ENCODE measurements at places on chromosomes 4 and X. TPM values are rescaled to one million over a fixed set of nuclear protein-coding genes. Genes with fewer than 3 reads are reported as not detected.

The CLCN4 gene
- 11.1 TPM for total RNA-seq

The CPXCR1 gene
- not detected for total RNA-seq

The ATP8A1 gene
- total RNA-seq: 9.3 TPM

The ZAR1 gene
- not detected for total RNA-seq

The RASL11B gene
- 23.3 TPM for total RNA-seq

The TMPRSS11E gene
- total RNA-seq: not detected

DNA sequence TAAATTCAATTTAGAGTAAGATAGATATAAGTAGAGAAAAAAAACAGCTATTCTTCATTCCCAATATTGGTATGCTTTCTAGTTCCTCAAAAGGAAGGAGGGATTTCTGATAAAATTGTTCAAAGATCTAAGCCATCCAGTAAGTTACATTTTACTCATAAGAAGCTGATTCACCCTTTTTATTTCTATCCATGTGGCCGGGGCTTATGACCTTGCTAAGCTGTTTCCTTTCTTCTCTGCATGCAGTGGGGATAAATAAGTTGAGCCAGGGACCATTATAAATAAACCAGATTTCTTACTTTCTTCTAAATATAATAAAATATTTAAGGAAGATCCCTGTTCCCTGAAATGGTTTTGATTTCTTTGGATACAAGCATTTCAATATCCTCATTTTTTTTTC is 502.3 kb downstream of the PDHA2 start:
- no peak overlapping the region for H3K27ac ChIP-seq
- no peaks in the 10 kb centered on the region for H3K36me3 ChIP-seq
- no peak for DNase-seq
- no peaks in the 10 kb centered on the region for H3K4me1 ChIP-seq
- no peaks in the 10 kb centered on the region for H3K27me3 ChIP-seq
- H3K4me3 ChIP-seq: no peak overlapping the region

DNA sequence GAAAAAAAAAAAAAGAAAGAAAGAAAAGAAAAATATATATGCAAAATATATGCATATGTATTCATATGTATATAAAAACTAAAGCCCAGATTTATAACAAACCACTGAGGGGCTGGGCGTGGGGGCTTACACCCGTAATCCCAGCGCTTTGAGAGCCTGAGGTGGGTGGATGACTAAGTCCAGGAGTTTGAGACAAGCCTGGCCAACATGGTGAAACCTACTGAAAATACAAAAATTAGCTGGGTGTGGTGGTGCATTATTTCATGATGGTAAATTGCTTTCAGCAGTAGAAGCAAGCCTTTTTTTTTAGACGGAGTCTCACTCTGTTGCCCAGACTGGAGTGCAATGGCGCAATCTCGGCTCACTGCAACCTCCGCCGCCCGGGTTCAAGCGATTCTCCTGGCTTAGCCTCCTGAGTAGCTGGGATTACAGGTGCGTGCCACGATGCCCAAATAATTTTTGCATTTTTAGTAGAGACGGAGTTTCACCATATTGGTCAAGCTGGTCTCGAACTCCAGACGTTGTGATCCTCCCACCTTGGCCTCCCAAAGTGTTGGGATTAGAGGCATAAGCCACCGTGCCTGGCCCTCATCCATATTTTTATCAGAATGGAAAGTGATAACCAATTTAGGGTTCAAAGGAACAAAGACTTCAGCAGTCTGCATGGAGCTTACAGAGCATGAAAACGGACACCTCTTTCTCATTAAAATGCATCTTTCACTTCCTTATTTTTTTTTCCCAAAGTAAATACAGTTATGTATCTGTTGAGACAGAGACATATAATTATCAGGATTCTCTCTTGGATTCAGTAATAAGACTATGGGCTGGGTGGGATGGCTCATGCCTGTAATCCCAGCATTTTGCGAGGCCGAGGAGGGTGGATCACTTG is 27.7 kb upstream of the MOB1B start:
- H3K27me3 ChIP-seq: no peaks in the 10 kb centered on the region
- H3K4me3 ChIP-seq: no peak overlapping the region
- DNase-seq: no peak
- no peak overlapping the region for H3K27ac ChIP-seq

- no peaks in the 10 kb centered on the region for H3K36me3 ChIP-seq
- no peaks in the 10 kb centered on the region for H3K27me3 ChIP-seq
- no peak for DNase-seq
- no peak overlapping the region for H3K27ac ChIP-seq
Observed at GRCh38 chrX:152601848-152602616, 35.7 kb upstream of the GABRQ start.

- H3K4me3 ChIP-seq: no peak overlapping the region
- H3K27ac ChIP-seq: no peak overlapping the region
- no peak for DNase-seq
Observed at GRCh38 chrX:15525664-15526416, 25.2 kb downstream of the BMX start.

- H3K27ac ChIP-seq: no peak overlapping the region
- H3K4me1 ChIP-seq: no peaks in the 10 kb centered on the region
- no peak for DNase-seq
- H3K4me3 ChIP-seq: no peak overlapping the region
- H3K27me3 ChIP-seq: no peaks in the 10 kb centered on the region
Observed at GRCh38 chr4:26874110-26874509, 13.5 kb downstream of the STIM2 start.

DNA sequence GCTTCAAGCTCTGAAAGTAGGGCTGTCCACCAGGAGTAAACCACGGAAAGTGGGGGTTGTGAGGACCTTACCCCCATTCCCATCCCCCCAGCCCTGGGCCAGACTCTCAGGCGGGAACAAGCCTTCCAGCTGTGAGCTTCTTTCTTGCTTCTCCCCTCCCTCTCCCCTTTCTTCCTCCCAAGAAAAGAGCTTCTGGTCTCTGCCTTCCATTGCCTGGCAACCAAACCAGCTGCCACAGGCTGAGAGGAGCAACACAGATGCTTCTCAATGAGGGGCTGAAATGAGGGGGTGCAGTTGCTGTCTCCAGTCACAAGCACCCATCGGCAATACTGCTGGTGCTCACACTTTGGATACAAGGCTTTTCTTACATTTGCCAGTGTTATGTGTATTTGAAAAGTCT is 72.5 kb downstream of the SLC16A2 start:
- no peak overlapping the region for H3K27ac ChIP-seq
- no peak overlapping the region for H3K4me3 ChIP-seq
- H3K27me3 ChIP-seq: no peaks in the 10 kb centered on the region
- H3K36me3 ChIP-seq: no peaks in the 10 kb centered on the region
- no peaks in the 10 kb centered on the region for H3K4me1 ChIP-seq
- DNase-seq: no peak

DNA sequence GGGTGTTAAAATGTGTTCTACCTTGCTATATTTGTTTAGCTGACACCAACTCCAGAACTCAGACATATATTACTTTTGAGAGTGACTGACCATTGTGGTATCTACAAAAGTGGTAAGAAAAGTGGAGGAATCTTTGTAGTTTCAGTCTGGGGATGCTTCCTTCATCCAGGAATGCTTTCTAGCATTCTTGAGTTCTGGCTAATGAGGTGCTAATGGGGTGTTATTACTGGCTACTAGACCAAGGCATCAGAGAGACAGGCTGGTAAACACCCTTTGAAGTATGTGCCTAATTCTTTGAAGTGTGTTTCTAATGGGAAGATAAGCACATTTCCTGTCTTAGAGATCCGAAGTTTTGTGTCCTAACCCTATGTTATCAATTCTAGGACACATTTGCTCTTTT is 310.4 kb downstream of the SPRY1 start:
- H3K27ac ChIP-seq: no peak overlapping the region
- H3K4me1 ChIP-seq: 0 out of 2 replicates have a peak, but pooled peaks cover 5% of the 10 kb centered on the region
- H3K4me3 ChIP-seq: no peak overlapping the region
- no peaks in the 10 kb centered on the region for H3K27me3 ChIP-seq
- DNase-seq: no peak

DNA sequence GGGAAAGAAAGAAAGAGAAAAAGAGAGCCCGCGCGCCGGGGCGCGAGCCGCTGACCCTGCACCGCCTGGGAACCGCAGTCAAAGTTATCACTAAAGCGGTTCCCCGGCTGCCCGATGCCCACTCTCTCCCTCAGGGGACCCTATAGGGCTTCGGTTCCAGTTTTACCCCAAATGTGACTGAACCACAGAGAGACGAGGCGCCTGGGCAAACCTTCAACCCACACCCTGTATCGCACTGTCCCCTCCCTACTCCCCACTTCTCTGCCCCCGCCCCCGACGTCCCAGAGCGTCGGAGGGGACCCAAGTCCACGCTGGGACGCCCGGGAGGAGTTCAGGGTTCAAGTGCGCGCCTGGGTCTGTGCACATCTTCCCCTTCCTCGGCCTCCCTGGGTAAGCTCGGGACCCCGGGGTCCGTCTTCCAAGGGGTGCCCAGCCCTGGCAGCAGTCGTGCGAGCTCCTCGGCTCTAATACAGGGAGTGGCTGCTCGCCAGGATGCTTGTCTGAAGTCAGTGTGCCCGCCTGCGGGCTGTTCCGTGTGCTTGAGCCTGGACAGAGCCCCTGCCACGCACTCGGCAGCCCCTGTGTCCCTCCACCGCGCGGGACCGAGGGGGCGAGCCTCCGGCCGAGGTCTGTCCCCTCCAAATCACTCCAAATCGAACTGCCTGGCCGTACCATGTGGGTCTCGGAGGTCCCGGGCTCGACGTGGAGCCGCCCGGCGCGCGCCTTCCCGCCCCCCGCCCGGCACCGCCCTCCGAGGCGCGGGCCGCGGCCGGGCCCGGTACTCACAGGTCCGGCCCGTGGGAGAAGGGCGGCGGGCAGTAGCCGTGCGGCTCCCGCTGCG is 960 bp downstream of the TRPC3 start:
- H3K27me3 ChIP-seq: no peaks in the 10 kb centered on the region
- peak overlapping the region; percentile 61 for H3K4me3 ChIP-seq
- H3K4me1 ChIP-seq: peaks cover 3% of the 10 kb centered on the region
- H3K27ac ChIP-seq: no peak overlapping the region

- H3K4me1 ChIP-seq: no peaks in the 10 kb centered on the region
- H3K4me3 ChIP-seq: no peak overlapping the region
- H3K27me3 ChIP-seq: no peaks in the 10 kb centered on the region
- peak; percentile 4 for DNase-seq
- H3K27ac ChIP-seq: no peak overlapping the region
Observed at GRCh38 chr4:71732706-71733105, 51.2 kb downstream of the GC start.

DNA sequence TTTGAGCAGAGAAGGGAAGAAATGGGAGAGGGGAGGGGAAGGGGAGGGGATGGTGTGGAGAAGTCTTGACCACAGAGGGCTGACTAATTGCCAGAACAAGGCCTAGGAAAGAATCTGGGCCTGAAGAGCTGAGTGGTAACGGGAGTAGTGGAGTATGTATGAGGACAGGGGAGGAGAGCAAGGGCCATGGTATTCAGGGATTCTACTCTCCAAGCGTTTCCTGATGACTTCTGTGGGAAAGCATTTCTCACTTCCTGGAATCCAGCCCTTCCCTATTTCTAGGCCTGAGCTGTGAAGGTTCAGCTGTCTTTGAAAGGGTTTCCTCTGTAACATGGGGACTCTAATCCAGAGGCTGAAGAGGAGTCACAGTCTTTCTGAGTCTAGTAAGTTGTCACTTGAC is 19.7 kb upstream of the SOX3 start:
- H3K27me3 ChIP-seq: no peaks in the 10 kb centered on the region
- H3K4me1 ChIP-seq: no peaks in the 10 kb centered on the region
- no peak for DNase-seq
- H3K4me3 ChIP-seq: no peak overlapping the region
- no peak overlapping the region for H3K27ac ChIP-seq
- H3K36me3 ChIP-seq: no peaks in the 10 kb centered on the region

GRCh38 chr4:81913427-81913879 is 441.7 kb upstream of the RASGEF1B start:
- H3K4me3 ChIP-seq: no peak overlapping the region
- DNase-seq: peak; percentile 57
- peaks cover 10% of the 10 kb centered on the region for H3K4me1 ChIP-seq
- no peaks in the 10 kb centered on the region for H3K36me3 ChIP-seq

GRCh38 chr4:148007792-148008191 is 275.9 kb downstream of the ARHGAP10 start:
- no peak overlapping the region for H3K27ac ChIP-seq
- DNase-seq: no peak
- H3K27me3 ChIP-seq: no peaks in the 10 kb centered on the region
- no peaks in the 10 kb centered on the region for H3K4me1 ChIP-seq
- no peak overlapping the region for H3K4me3 ChIP-seq
- no peaks in the 10 kb centered on the region for H3K36me3 ChIP-seq

DNA sequence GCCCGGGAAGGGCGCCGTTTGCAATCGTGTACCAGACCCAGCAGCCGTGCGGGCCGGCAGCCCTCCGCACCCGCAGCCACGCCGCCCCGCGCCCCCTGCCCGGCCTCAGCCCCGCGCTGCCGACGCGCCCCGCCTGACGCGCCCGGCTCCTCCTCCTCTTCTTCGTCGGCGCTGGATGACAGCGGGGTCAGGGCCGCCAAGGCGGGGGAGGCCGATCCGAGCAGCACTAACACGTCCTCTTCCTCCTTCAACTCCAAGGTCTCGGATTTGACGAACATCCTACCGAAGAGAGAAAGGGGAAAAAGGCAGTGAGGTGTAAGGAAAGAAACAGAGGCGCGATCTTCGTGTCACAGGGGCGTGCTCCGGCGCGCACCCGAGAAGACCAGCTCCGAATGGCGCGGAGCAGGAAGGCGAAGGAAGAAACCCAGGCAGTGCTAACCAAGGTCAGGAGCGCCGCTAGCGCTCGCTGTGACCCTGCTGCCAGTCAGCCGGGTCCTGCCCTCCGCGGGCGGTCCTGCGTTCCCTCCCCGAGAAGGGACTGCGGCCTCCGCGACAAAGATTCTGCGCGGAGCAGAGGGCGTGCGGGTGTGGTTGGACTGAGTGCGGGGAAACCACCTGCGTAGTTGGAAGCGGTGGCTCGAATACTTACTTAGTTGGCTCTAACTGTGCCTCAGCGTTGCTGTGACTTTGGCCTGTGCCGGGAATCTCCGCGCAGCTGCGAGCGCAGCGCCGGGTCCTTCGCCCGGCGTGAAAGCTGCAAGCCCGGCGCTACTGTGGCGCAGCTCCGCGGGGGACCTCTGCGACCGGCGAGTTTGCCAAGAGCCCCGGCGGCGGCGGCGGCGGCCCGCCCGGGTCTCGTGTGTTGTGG is 548 bp downstream of the NEUROG2 start:
- no peak overlapping the region for H3K27ac ChIP-seq
- peak; percentile 34 for DNase-seq
- peak overlapping the region; percentile 43 for H3K4me3 ChIP-seq
- peaks cover 6% of the 10 kb centered on the region for H3K27me3 ChIP-seq

DNA sequence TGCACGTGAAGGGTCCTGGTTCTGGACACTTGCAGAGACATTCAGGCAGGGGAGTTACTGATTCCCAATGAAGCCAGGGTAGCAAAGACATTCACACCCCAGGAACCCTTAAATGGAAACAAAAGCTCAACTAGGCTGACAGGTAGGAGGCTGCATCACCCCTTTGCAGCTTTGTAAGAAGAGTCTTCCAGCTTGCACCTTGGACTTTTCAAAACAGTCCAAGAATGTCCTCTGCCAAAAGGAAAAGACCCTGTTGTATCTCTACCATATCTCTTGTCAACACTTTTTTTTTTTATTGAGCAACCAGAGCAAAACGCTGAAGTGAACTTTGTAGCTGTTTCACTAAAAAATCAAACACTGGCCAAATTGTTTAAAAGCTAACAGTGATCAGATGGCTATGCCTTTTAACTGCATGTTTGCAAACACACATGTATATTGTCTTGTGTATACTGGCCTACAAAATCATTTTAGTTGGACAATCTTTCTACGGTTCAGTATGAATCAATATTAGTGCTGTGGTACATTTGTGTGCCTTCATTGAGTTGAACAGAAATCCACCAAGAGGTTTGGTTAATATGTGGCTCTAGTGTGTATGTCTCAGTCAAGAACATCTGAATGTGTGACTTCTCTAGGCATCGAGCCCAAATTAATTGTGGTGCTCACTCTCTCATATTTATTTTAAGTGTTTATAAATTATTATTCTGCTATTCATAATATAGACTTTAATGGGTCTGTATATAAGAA is 18.5 kb upstream of the WWC2 start:
- H3K27ac ChIP-seq: peak overlapping the region; percentile 18
- H3K27me3 ChIP-seq: no peaks in the 10 kb centered on the region

Measured in Caco-2 (cell line).